CD4-positive, alpha-beta T cell treated with Interleukin-1 beta for 1 hour (primary cell): ENCODE measurements at places on chromosomes 2 and 18.

- no peak for DNase-seq
Observed at GRCh38 chr2:166091439-166091838, 36.4 kb downstream of the SCN1A start.

DNA sequence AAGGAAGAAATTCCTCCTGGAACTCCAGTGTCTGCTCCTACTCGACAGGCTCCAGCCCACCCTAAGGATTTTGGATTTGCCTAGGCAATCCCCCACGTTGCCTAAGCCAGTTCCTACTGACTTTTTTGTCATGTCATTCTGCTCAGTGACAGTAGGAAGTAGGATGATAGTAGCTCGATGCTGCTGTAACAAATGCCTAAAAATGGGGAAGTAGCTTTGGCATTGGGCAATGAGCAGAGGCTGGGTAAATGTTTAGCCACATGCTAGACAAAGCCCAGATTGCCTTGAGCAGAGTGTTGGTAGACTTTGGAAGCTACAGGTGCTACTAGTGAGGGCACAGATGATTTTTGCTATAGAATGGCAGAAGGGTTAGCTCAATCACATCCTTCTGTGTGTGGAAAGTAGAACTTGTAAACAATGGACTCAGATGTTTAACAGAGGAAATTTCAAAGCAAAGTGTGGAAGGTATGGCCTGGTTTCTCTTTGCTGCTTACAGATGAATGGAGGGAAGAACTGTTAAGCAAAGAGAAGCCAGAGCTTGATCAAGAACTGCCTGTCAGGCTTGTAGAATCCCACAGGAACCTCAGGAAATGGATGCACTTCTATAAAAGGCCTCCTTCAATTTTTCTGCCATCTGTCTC is 154.8 kb downstream of the RNF144A start:
- peak; percentile 45 for DNase-seq

DNA sequence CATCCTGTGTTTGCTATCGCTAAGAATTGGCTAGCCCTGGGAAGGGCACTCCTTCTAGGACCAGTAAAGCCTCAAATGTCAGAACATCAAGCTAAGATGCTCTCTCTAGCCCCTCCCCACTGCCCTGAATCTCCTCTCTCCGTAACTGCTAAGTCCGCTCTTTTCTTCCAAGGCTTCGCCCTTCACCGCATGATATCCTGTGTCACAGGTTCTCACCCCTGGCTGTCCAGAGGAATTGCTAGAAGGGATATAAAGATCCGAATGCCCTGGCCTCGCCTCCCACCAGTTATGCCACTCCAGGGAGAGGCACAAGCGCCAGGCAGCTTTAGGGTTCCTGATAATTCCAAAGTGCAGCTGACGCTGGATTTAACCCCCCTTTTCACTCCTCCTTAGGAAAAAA is 17.1 kb upstream of the GPR45 start:
- DNase-seq = no peak

DNA sequence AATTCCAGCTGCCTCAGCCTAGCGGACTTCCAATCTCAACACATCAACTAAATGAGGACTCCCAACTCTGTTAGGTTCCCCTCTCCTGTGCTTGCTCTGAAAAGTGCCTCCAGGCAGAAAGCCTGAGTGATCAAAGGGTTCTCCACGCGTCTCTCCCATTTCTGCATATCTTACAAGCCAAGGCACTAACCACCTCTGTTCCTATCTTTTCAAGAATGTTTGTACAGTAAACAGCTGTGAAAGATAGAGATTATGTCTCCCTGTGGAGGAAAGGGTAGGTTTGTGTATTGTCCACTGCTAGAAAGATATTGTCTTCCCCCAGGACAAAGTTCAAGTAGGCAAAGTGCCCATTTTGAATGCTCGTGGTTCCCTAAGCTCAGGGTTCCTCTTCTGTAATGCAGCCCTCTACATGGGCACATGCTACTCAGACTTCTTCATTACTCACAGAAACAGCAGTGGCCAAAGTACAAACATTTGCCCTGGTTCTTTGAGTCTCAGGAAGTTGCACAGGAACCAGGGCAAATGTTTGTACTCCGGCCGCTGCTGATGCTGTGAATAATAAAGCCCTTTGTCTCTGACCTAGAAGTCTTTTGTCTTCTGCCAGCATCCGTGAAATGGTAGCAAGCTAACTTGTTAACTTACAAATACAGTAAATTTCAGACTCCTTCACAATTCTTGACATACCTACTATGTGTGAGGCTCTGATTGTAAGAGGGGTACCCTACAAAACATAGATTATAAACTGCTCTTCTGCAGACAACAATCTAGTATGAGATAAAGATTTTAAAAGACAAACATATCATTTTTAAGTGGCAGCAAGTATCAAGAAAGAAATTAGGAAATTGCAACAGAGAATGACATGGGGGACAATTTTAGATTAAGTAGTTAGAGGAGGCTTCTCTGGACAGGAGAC is 44.5 kb downstream of the PKDCC start:
- no peak for DNase-seq

GRCh38 chr2:73993778-73994177 is 9.1 kb downstream of the TET3 start:
- DNase-seq = no peak

DNA sequence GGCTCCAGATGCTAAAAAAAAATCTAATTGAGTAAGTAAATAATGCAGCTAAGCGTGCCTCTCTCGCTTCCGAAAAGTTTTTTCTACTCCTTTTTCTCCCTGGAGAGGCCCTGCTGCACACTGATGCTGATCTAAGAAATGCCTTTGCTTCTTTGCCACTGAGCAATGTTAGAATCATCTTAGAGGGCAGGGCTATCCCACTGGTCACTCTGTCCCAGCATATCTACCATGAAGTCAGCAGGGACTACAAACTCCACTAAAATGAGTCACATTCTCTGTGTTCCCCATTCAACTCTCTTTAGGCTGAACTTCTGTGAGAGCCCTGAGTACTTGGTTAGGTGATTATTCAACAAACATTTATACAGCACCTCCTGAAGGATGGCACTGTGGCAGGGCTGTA is 127.6 kb upstream of the LYPD1 start:
- no peak for DNase-seq

DNA sequence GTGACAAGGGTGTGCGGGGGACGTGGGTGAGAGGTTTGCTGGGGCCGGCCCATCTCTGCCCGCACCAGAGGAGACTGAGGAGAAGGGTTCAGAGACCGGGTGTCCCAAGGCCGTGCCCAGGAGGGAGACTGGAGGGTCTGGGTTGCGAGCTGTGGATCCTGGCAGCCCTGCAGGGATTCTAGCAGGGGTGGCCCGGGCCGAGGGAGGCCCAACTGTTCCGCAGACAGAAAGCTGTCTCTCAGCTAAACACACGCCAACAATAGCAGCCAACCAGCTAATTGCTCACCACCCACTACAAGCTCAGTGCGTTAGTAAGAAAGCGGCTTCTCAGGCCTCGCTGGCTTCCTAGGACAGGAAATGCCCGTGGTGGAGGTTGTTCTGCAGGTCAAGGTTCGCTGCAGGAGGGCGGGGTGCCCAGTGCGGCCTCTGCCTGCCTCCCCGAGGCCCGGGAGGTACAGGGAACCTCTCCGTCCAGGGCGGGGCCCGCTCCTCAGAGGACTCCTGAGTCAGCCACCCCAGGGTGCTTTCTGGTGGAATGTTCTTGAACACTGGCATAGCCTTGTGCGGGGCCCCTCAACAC is 282.0 kb upstream of the PXDN start:
- DNase-seq = no peak

- DNase-seq = no peak
Observed at GRCh38 chr18:9825571-9826073, 60.2 kb upstream of the TXNDC2 start.

GRCh38 chr2:169182573-169182972 is 113.2 kb downstream of the DHRS9 start:
- no peak for DNase-seq
